ENCODE measurements at places on chromosomes 7 and 10.
A peak's percentile ranks its signal among the peaks of the same experiment; 100 is the strongest.

DNA sequence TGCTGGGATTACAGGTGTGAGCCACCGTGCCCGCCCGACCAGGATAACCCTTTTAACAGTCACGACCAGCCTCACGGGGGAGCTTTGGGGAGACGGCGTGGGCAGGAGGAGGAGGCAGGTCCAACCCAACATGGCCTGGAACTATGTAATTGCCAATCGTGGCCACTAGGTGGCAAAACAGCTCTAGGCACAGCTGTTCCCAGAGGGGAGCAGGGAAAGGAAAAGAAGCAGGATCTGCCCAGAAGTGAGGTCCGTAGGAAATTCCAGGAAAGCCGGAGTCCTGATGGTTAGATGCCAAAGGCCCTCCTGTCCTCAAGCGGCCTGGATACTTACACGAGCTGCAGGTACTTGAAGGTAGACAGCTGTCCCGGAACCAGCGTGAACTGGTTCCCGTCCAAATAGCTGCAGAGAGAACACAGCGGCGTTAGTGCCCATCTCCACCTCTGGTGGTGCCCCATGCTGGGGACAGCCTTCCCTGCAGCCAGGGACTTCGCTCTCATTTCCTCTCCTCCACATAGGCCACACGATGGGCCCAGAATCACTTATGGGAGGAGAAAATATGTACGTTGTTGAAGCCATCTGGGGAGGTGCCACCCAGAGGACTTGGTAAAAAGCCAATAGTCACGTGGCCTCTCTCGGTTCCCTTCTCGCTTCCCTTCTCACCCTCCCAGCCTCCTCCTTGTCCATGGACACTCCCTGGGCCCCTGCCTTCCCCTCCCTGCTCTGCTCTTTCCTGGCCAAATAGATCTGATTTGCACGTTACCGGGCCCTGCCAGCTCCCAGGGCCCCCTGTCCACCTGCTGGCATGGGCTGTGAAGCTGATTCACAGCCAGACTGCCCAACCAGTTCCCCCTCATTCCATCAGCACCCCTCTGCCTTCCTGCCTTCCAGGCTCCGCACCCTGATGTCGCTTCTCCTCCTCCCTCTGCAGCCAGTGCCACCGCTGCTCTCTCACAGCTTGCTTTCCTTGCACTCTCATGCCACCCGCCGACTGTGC, 148.1 kb downstream of the SLIT1 start:
- peak; percentile 76 for DNase-seq

DNA sequence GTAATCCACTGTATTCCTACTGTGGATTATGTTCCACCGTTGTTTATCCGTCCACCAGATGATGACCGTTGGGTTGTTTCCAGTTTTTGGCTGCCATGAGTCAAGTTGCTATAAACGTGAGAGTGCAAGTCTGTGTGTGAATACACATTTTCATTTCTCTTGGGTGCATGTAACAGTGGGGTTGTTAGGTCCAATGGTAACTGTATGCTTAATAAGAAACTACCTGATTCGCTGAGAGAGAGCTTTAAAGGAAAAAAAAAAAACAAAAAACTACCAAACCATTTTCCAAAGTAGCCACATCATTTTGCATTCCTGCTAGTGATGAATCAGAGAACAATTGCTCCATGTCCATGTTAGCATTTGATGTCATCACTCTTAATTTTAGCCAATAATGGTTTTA, 15.9 kb downstream of the UBN2 start:
- peak; percentile 59 for DNase-seq

DNA sequence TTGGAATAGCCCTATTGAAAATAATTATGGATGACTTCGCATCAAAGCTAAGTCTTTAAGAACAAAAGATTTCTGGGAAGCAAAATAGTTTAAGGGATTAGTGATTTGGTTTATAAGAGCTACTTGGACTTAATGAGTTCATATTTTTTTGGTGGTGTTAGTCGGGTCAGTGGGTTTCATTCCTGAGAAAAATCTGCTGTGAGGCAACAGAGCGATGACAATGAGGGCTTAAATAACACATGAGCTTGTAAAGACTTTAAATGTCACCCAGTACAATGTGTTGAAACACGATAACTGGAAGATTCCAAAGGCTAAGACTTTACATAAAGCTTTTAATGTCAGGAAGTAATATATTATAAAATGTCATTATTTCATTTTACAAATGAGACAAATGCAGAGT, 178.8 kb downstream of the ARL4A start:
- DNase-seq: no peak

DNA sequence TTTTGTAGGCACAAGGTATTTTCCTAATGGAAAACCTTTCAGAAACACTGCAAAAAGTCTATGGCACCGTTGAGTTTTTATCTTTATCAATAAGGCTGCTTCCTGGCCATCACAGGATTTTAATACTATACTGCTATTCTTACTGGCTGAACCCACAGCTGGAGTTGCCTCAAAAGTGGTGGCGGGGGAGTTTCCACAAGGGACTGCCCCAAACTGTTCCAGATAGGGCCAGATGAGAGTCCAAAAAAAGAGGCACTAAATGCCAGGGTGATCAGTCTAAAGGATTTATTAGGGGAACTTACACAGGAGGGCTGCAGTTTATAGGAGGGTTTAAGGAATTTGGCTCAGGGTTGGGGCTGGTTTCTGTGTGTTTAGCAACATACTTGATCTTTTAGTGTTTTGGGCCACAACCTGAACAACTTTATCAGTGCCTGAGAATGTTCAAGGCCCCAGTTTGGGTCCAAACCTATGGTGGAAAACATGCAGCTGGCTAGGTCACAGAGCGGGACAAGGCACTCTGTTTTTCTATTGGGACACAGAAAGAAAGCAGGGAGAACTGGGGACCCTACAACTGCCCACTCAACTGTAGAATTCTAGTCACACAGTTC, 41.4 kb downstream of the STAM start:
- no peak for DNase-seq

GRCh38 chr7:137366995-137367394, 23.5 kb upstream of the PTN start:
- no peak for DNase-seq

- DNase-seq: no peak
Measured at GRCh38 chr7:92854501-92855238, 18.3 kb upstream of the CDK6 start.

GRCh38 chr7:27899601-27900000, 159.6 kb downstream of the TAX1BP1 start:
- no peak for DNase-seq

- DNase-seq: no peak
Measured at GRCh38 chr10:76149602-76150138, 718.2 kb downstream of the LRMDA start.

- DNase-seq: no peak
Measured at GRCh38 chr10:109173121-109173520, 750.2 kb downstream of the XPNPEP1 start.

DNA sequence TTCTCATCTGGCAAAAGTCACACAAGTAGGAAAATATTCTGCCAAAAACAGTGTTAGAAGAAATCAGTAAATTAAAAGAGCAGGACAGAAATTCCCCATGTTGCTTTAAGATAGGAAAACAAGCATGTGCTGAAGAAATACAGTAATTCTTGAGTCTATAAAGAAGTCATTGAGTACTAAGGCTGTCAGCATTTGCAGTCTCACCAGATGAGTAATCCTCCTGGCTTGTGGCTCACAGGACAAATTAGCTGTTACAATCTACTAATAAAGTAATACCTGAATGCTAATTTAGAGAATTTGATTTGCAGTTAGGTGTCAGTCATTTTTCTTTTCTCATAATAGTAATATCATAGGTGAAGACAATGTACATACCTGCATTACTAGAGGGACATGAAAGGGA, 1158.9 kb upstream of the CELF2 start:
- DNase-seq: peak; percentile 16

DNA sequence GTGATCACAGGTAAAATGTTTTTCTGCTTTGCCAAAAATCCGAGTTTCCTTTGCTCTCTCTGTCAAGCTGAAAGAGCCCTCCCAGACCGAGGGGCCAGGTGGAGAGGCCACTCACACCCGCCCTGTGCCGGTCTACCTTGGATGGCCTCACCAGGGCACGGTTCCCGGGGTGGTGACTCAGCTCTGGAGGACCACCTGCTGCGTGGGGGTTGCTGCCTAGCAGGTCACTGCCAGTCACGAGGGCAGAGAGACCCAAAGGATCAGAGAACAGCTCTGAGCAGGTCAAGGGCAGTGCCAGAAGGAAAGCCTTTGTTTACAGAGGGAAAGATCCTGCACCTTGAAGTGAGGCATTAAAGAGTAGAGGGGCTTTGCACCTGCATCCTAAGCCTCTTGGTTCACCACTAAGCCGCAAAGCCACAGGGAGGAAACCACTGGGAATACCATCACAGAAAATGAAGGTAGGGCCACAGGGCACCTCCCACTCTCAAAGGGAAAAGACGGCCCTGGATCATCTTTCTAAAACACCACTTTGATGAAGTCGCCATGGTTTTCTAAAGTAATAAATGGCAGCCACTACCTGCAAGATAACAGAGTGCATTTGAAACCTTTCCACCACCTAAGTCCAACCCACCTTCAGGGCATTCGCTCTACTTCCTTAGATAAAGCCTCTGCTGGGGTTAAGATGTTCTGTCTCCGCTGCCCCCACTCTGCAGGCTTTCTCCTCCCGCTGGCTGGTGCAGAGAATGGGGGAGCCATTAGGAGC, 160.3 kb upstream of the KLF14 start:
- DNase-seq: no peak

DNA sequence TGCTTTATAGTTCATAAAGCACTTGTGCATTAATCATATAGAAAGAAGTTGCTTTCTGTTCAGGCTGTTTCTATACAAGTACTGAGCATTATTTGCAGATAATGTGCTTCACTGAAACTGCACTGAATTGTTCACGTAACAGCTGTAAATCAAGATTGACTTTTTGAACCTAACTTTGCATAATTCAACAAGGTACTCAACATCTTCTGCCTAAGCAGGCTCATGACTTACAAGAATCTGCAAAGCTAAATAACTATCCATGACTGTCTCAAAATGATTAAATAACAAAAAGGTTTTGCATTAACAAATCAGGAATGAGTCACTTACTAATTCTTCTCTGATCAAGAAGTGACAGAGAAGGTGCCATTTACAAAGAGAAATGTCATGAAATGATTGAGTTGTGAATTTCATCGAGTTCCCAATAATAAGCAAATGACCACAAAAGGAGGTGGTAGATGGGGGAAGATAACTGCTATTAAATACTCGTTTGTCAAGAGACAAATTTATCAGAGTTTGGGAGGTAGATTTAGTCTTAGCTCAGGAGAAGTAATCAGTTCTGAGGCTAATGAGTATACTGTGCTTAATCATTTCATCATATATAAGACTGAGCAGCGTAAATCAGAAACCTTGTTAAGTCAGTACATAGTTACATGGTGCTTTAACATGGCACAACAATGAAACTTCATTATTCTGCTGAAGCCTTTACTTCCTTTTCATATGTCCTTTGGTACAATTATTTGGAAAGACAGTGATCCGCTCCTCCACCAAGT, 161.3 kb upstream of the LRRN3 start:
- DNase-seq: no peak

GRCh38 chr7:44652535-44652934, 46.1 kb downstream of the OGDH start:
- DNase-seq: peak; percentile 13

GRCh38 chr10:101032637-101033224, 1.7 kb downstream of the SFXN3 start:
- peak; percentile 88 for DNase-seq

GRCh38 chr7:93279541-93279940, 47.4 kb downstream of the VPS50 start:
- no peak for DNase-seq

- no peak for DNase-seq
Measured at GRCh38 chr10:107473225-107473624, 308.7 kb upstream of the SORCS1 start.

- peak; percentile 71 for DNase-seq
Measured at GRCh38 chr7:25847336-25848070, 304.5 kb upstream of the NFE2L3 start.

DNA sequence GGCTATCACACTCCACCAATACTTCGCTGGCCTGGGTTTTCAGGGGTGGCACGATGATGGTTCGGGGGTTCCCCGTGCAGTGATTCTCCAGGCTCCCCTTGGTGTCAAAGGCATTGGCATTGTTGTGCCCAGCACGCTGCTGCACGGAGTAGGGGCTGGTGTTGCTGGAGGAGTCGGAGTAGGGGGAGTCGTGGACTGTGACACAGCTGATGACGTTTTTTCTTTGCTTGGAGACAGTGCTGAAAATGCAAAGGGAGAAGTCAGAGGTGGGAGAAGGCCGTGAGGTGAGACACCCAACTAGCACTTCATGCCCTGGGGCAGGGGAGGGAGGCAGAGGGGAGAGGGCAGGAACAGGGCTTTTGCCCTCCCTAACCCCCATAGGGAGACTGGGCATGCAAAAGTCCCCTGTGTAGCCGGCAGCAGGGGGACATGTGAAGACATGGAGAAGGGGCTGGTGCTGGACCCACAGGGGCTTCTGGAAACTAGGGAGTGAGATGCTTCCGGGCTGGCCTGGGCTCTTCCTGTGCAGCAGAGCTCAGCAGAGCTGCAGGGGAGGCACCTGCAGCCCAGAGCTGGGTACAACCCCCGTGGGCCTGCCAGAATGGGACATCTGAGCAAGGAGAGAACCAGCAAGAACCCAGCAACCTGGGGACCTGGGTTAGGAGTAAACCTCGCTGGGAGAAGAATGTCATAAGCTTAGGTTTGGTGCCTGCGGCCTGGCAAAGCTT, 60.5 kb downstream of the CLEC2L start:
- no peak for DNase-seq

- peak; percentile 19 for DNase-seq
Measured at GRCh38 chr7:27714831-27715444, 25.0 kb upstream of the TAX1BP1 start.

GRCh38 chr7:139568346-139568675, 44.8 kb downstream of the CLEC2L start:
- no peak for DNase-seq

- DNase-seq: no peak
Measured at GRCh38 chr10:131533846-131534526, 222.5 kb upstream of the TCERG1L start.

- DNase-seq: no peak
Measured at GRCh38 chr7:37016064-37016878, 292.0 kb upstream of the AOAH start.

- DNase-seq: peak; percentile 66
Measured at GRCh38 chr7:90595801-90596670, at the start of gene CDK14. CDK14 (plus strand) TSS chr7:90596321; CDS start chr7:90596628, 307 bp downstream.

- no peak for DNase-seq
Measured at GRCh38 chr7:90766814-90767564, 170.9 kb downstream of the CDK14 start.

DNA sequence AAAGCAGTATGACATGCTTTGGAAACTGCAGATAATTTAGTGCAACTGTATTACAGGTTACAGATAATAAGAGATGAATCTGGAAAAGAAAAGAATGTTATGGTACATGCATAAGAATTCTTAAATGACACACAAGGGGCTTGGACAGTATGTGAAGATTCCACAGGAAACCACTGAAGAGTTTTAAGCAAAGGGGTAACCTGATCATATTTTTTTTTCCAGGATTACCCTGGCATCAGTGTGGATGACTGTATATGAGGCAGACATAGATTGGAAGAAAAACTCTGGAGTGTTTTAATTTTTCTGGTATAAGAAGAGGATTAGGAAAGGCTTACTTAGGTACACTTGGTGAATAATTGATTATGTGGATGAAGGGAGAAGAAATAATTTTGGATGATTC, 8.1 kb downstream of the TFPI2 start:
- peak; percentile 11 for DNase-seq

Measured in fibroblast of skin of right quadriceps (primary cell).